ENCODE measurements at places on chromosomes 12 and 14.

DNA sequence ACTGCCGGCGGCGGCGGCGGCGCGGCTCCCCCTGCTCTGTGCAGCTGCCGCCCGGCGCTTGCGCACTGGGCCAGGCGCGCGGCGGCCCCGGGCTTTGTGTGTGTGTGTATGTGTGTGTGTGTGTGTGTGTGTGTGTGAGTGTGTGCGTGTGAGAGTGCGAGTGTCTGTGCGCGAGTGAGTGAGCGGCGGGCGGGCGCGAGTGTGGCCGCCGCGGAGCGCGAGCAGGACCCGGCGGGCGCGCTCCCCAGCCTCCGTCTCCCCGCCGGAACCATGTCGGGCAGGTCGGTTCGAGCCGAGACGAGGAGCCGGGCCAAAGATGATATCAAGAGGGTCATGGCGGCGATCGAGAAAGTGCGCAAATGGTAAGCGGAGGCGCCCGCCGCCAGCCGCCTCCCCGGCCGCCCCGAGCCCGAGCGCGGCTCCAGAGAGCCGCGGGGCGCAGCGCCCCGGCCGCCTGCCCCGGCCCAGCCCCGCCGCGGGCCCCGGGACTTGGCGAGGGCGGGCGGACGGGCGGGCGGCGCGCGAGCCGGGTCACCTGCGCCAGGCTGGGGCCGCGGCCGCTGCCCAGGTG, at the start of gene BCL7A:
TSS of gene BCL7A (plus strand) at position 63 of the 571 bp plus-strand sequence. CDS start at position 271, 208 bp downstream.
- DNase-seq: peak; percentile 77

- DNase-seq: no peak
Measured at GRCh38 chr14:59868021-59868420, 2.6 kb downstream of the RTN1 start.

- peak; percentile 99 for DNase-seq
Measured at GRCh38 chr14:68232300-68233055, 412.9 kb downstream of the RAD51B start.

- DNase-seq: no peak
Measured at GRCh38 chr14:86221000-86221399, 691.1 kb downstream of the FLRT2 start.

DNA sequence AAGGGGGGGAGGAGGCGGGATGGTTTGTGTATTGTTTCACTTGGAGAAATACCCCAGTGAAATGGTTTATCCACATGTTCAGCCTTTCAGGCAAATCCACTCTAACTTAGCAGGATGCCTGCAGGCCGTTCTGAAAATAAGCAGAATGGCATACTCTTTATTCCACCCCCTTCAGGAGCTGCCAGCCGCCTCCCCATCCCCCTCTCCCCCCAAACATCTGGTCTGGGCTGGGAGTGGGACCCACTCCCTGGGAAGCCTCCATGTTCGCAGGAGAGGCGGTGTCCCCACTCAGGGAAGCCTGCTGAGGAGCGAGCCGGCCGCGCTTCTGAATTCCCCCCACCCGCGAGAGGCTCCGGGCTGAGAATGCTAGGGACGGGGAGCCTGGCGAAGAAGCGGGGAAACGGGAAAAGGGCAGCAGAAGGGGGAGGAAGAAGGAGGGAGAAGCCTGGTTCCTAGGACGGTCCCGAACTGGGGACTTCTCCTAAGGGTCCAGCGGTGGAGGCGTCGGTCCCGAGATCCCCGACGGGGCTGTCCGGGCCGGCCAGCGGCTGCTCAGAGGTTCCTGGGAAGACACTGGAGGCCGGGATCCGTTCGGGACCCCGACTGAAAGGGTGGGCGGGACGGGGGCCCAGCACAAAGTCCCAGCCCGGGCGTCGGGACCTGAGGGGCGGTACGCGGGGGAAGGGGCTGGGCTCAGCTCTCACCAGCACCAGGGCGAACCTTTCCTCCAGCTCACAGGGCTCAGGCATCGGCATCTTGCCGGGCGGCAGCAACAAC, 666 bp downstream of the FMNL3 start:
- DNase-seq: peak; percentile 65

Measured in GM23248 (cell line).